ENCODE measurements at places on chromosomes 4 and X.

- DNase-seq: no peak
These were observed 247.0 kb upstream of the NDST4 start for GRCh38 chr4:115360431-115360830.

- DNase-seq: no peak
These were observed 89.2 kb downstream of the NHS start for GRCh38 chrX:17464194-17464593.

- no peak for DNase-seq
These were observed 94.3 kb upstream of the ATXN3L start for GRCh38 chrX:13414006-13414647.

GRCh38 chr4:177809791-177810190 is 367.6 kb upstream of the AGA start:
- DNase-seq: no peak

DNA sequence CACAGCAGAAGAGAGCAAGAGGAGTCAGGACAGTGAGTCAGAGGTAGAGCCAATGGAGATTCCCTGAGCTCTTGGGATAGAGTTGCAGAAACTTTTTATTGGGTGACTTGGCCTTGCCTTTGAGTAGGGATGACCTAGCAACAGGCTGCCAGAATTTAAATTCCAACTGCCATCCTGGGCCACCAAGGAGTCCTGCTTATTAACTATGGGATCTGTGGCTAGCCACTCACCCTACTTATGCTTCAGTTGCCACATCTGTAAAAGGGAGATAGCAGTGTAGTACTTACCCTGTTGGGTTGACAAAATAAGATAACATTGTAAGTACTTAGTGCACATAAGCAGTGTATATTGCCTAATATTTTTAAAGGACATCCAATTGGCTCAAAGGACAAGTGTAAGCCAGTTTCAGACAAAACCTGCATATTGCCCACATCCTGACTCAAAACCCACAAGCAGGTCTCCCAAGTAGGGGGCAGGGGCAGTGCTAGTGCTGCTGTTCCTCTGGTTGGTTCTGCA is 43.5 kb upstream of the TMEM164 start:
- DNase-seq: no peak

DNA sequence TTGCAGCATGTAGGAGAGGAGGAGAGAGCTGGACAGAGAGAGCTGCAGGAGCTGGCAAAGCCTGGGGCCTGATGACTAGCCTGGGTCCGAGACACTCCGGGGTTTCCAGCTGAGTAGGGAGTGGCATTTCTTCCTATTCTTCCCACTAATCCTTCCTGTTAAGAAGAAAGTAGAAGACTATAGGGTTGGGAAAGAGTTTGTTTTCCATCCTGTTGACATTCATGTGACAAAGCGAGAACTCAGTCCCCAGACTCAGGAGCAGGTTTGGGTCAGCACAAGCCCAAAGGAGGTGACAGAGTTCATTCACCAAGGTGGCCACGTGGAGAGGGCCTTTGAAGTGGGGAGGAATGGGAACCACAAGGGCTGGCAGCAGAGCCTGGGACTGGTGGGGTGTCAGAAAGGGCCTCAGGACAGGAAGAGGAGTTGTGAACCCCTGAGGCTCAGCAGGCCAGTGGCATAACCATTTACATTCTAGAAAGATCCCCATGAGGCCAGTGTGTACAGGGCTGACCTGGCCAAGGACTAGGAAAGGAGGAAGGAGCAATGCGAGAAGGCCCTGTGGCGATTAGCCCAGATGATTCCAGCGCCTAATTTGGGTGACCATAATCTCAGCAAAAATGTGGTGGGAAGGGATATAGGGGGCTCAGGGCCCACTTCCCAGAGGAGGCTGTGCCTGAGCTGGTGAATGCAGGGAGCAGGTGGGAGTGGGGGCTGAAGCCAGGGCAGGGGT is 3.3 kb upstream of the HAUS3 start:
- no peak for DNase-seq

GRCh38 chr4:36088542-36088941 is 155.8 kb downstream of the ARAP2 start:
- no peak for DNase-seq

DNA sequence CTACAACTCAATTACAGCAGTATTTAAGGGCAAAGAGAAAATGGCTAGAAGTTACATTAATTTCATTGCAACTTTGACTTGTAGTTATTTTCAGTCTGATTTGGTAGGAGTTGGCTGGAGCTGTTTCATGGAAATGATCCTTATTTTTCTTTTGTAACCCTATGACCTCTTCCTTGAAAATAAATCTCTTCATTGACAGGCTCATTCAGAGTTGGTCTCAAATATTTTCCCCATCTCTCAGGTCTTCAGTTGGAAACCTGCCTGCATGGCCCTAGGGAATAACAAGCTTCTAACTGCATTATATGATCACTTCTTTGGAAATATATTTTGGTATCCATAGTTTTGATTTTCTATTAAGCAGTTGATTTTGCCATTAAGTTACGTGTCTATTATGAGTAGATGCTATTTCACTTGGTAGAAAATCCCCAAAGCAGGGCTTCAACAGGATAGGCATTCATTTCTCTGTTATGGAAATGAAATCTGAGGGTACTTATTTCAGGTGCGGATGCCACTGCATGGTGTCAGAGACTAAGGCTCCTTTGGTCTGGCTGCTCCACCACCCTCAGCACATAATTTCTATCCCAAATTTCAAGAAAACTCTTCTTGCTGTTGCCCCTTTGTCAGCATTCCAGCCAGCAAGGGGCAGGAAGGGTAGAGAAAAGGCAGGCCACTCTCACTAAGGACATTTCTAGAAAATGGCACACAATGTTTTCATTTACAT is 502.5 kb downstream of the SPRY1 start:
- no peak for DNase-seq

- DNase-seq: no peak
These were observed 8.6 kb downstream of the KLF3 start for GRCh38 chr4:38672397-38673129.

- no peak for DNase-seq
These were observed 335.0 kb upstream of the TENM3 start for GRCh38 chr4:181908168-181908567.

DNA sequence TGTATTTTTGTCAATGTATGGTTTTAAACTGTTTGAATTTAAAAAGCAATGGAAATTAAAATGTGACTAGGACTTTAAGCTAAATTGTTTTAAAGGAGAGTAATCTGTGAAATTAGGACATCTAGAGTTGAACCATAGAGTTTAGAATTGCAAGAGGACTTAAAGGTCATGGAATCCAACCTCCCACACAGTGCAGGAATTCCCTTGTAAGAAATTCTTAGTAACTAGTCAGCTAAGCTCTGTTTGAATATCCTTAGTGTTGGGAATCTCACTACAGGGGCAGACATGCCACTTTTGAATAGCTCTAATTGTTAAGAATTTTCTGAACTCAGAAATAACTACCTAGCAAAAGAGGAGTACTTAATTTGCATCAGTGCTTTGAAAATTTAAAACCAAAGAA is 292.9 kb downstream of the IL1RAPL1 start:
- DNase-seq: no peak

DNA sequence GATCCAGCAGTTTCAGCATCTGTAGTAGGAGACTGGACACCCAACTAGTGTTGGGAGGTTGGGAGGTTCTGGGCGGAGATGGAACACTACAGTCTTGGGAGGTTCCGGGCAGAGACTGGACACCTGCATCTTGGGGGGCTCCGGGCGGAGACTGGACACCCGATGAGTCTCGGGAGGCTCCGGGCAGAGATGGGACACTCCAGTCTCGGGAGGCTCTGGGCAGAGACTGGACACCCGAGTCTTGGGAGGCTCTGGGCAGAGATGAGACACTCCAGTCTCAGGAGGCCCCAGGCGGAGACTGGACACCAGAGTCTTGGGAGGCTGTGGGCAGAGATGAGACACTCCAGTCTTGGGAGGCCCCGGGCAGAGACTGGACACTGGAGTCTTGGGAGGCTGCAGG is 29.5 kb upstream of the LANCL3 start:
- DNase-seq: no peak

DNA sequence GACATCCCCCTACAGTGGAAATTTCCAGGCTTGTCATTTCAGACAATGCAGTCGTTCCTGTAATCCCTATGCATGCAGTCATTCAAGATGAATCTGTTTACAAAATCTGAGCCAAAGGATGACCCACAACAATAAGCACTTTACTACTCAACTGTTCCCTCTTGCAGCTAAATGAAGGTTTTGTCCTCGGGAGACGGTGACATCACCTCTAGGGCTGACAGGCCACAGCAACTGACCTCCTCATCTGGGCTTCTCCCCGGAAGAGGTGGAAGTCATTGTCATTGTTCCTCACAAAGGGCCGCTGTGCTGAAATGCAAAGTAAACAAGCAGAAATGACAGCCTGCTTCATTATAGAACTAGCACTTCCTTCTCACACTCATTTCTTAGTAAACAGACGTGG is 29.2 kb downstream of the CLRN2 start:
- no peak for DNase-seq

DNA sequence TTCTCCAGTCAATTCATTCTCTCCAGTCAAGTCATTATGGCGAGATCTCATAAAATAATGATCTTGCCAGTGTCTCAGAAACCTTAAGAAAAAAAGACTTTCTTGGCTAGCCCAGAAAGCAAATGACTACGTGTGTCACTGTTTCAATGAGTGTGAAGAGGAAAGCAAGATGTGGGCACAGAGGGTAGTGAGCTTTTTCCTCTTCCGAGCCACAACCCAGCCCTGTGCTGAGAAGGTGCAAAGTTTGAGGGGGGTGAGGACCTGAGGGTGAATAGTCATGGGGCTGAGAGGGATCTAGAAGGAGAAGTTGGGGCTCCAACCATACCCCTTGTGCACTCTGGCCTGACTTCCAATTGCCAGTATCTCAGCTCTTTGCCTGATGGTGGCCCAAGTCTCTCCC is 85.6 kb upstream of the EGFL6 start:
- DNase-seq: no peak

- DNase-seq: no peak
These were observed 5.5 kb upstream of the SMIM20 start for GRCh38 chr4:25908491-25908901.

DNA sequence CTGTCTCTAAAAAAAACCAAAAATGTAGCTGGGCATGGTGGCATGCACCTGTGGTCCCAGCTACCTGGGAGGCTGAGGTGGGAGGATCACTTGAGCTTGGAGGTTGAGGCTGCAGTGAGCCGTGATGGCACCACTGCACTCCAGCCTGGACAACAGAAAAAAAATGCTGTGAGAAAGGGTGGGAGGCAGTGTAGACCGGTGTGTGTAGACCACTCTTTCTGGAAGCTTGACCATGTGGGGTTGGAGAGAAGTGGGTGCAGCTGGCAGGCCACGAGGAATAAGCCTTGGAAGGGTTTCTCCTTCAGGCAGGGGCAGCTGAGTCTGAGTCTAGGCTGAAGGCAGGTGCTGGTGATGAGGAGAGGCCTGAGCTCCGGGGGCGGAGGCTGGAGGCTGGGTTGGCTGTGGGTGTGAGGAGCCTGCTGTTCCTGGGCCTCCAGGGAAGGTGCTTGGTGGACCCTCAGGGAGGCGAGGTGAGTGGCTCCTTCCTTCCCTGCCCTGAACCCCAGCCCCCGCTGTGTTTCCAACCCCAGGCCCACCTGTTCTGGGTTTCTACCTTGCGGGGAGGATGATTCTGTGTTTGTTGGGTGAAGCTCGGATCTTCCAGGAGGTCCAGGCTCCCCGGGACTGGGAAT is 9.3 kb upstream of the TBC1D14 start:
- no peak for DNase-seq

DNA sequence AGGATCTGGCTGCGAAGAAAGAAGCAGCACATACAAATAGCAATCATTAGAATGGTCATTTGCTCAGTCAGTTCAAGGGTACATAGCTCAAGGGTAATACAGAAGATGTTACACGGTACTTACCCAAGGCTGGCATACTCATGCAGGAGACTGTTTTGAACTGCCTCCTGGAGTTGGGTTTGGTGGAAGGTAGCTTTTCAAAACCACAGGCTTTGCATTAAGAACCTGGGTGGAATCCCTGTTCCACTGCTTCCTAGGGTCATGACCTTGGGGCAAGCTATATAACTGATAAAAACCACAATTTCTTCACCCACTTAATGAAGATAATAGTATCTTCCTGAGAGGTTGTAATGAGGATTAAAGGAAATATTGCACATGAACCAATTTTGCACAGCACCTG is 36.5 kb downstream of the TBC1D9 start:
- DNase-seq: no peak

GRCh38 chrX:139691843-139692505 is 16.0 kb downstream of the MCF2 start:
- DNase-seq: no peak

DNA sequence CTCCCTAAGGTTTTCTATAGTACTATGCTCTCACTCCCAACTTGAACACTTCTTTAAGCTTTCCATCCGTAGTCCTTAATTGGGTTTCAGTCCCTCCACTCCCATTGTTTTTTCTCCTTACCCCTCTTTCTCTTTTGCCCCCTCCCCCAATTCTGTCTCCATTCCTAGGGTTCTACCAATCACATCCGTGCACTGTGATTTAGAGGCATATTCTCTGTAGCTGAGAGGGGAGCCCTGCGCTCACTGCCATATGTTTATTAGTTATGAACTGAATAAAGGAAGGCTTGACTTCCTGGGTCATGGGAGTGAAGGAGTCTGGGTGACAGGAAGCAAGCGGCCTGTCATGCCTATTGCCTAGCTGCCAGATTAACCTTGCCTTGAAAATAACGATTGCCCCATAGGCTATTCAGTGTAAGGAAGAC is 471 bp downstream of the MCTS1 start:
- DNase-seq: no peak

DNA sequence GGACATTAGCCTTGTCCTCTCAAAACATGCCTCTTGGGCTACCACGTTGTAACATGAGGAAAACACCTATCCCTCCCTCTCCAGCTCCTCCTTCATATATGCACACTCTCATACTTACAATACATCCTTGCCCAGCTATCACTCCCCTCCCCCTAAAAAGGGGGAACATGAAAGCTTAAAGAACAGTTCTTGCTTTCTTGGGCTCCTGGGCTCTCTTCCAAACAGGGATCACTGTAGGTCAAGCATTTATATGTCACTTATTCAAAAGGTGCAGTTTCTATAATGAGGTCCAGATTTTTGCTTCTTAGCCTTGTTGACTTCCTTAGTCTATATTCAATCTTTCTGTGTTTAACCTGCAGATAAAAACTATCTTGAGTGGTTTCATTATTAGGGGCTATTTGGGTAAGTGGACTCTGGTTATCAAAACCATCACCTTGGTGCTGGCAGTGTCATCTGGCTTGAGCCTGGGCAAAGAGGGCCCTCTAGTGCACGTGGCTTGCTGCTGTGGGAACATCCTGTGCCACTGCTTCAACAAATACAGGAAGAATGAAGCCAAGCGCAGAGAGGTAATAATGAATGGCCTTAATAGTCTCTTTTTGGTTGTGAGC is 119.4 kb downstream of the AKAP4 start:
- no peak for DNase-seq

- no peak for DNase-seq
These were observed 72.2 kb upstream of the PPP3CA start for GRCh38 chr4:101419336-101420135.
